ENCODE measurements at places on chromosomes 5 and 9.
A peak's percentile ranks its signal among the peaks of the same experiment; 100 is the strongest.

GRCh38 chr9:93577975-93578682 lies 1.7 kb downstream of the PHF2 start:
- DNase-seq, result no peak

GRCh38 chr5:94748212-94748611 lies 129.7 kb downstream of the SLF1 start:
- no peak for DNase-seq

DNA sequence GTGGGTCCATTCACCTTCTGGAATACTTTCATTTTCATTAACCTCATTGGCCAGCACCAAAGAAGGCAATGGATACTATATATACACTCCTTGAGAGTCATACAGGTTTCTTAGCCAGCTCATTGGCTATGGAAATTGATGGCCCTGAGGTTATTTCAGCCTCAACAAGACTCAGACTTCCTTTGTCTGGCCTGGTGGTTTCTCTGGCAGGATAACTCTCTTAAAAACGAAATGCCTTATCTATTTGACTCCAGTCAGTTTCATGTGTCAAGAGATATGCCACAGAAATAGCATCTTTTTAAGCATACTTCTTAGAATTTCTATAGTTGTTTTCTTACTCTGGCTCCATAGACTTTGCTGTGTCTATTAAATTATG lies 28.9 kb downstream of the CDH9 start:
- no peak for DNase-seq

DNA sequence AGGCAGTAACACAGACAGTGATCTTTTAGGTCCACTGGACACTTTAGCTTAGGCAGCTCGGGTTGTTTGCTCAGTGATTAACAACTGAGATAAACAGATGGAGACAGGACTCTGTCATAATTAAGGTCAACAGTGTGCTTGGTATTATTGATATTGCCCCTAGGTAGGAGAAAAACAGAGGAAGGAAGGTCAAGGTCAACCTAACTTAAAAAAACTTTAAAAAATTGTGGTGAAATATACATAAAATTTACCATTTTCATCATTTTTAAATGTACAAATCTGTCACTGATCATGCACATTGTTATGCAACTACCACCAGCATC lies 2.1 kb upstream of the HSPA4 start:
- DNase-seq, result no peak

DNA sequence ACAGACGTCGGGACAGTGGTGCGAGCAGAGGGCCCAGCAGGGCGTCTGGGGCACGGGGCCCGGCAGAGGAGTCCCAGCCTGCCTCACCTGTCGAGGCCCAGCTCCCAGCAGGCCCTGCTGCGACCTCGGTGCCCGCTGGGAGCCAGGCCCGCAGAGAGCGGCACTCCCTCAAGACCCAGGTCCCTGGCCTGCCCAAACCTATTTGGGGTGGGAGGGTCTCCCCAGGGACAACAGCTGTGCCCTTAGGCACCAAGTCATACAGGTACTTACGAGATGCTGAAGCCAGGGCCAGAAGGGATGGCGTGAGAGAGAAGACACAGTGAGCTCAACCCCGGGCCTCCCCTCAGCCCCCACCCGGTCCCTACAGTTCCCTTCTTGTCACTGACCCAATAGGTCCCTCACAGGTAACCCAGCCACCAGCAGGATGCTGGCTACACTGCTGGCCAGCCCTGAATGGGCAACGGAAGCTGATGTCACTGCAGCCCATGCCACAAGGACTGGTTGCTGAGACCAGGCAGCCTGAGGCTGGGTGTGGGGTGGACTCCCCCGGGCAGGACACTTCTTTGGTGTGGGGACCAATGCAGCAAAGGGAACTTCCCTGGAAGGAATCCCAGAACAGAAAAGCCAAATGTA lies 3.7 kb downstream of the NSMF start:
- no peak for DNase-seq

DNA sequence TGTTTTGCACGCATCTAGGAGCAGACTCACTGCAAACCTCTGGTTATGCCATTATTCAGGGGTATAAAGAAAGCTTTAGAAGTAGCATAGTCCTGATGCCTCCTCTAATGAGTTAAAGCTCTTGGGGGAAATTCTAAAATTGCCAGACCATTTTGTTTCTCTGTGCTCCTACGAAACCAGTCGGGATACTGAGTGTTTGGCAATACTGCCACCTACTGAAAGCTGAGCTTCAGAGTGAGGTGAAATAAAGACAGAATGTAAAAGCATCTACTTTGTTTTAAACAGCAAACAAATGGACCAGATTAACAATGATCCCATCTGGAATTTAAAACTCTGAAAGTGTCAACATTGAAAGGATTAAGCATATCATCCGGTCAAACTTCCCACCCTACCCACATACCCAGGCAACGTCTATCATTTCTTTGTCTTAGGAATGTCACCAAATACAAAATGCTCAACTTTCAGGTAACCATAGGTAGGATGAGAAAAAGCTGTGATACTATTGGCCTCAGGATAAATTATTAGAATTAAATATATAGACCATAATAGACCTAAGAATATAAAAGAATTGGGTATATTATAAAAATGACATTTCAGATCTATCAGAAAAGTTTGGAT lies 77.8 kb upstream of the SHISAL2B start:
- DNase-seq, result peak; percentile 54

DNA sequence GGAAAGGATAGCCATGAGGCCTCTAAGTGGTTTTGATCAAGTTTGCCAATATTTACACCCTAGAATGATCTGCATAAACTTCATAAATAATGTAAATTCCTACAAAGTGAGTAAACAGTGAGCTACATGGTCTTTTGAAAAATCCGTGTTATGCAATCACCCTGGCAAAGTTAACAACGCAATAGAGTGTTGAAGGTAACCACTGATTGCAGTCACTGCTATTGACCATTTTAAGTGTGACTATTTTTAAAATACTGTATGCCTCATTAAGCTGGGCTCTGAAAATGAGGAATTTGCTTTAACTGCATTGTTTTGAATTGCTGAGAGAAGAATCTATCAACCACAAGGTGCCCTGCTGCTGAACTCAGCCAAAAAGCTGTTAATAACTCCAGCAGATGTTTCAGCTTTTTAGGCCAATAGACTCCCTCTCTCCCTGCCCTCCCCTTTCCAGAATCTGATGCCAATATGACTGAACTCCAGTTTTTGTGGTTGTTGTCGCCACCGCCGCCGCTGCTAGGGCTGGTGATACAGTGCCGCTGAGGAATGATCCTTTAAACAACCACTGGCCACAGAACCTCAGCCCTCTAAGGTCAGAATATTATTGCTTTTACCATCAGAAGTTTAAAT lies 35.3 kb upstream of the SMARCA2 start:
- DNase-seq, result no peak

DNA sequence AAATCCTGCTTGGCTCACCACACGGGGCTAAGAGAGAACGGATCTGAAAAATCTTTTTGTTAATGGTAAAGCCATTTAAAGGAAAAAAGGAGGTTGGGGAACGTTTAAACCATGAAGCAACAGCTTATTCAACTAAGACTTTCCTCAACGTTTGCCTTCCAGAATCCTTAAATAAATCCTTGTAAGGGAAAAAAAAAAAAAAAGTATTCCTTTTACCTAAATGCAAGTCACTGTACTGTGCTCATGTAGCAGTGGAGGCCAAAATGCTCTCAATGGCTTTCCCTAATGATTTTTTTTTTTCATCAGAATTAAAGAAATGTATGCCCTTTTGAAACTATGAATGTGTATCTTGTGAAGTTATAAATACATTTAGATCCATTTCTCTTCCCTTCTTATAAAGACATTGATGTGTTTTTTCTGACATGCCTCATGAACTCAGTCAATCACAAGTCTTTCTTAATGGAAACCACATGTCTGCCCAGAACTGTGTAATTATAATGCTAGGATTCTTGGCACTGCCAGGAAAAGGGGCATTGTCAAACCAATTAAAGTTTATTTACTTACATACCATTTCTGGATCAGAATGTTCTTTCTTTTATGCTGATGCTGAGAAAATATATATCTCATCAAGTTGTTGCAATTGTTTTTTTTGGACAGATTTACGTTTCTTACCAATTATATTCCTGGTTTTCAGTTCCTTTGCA lies 107.5 kb downstream of the EBF1 start:
- DNase-seq, result no peak

DNA sequence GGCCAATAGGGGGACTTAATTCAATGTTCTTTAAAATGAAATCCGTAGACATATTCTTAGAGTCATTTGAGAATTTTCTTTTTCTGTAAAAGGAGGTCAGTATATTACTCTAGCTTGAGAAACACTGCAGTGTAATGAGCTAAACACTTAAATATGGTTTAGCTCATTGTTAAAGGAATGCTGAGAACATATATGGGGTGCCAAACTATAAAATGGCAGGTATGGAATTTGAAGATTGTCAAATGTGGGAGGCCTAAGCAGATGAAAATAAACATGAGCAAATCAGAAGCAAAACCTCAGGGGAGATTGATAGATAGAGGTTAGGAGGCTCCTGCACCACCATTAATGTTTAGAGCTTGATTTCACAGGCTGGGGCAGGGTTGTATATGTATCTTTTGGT lies 57.9 kb downstream of the STX17 start:
- no peak for DNase-seq

- DNase-seq, result no peak
Observed at GRCh38 chr5:175335691-175336090, 108.3 kb downstream of the DRD1 start.

- DNase-seq, result no peak
Observed at GRCh38 chr5:95794070-95794516, 28.4 kb downstream of the GLRX start.

GRCh38 chr5:73376618-73377170 lies 71.9 kb downstream of the FOXD1 start:
- DNase-seq, result no peak

GRCh38 chr9:96156171-96156974 lies 145.6 kb downstream of the HSD17B3 start:
- no peak for DNase-seq

DNA sequence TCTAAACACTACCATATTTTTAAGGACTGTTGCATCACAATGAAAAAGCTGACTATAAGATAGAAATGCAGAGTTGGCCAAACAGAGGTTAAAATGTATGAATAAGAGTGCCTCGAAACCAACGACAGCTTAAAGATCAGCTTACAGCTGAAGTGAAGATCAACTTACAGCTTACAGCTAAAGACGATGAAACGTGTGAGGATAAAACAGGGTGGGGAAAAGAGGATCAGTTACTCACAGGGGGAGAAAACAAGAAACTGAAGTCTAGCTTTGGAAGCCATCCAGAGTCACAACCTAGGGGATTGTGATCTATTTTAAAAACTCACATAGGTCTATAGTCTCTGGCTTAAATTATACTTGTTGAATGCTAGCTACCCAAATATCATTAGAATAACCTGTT lies 220.0 kb downstream of the SNCAIP start:
- no peak for DNase-seq

- no peak for DNase-seq
Observed at GRCh38 chr5:61563401-61563800, 231.3 kb downstream of the ZSWIM6 start.

GRCh38 chr9:22050924-22051323 lies 41.8 kb upstream of the CDKN2B start:
- DNase-seq, result no peak

- DNase-seq, result no peak
Observed at GRCh38 chr9:132946211-132946610, 1.8 kb upstream of the TSC1 start.

DNA sequence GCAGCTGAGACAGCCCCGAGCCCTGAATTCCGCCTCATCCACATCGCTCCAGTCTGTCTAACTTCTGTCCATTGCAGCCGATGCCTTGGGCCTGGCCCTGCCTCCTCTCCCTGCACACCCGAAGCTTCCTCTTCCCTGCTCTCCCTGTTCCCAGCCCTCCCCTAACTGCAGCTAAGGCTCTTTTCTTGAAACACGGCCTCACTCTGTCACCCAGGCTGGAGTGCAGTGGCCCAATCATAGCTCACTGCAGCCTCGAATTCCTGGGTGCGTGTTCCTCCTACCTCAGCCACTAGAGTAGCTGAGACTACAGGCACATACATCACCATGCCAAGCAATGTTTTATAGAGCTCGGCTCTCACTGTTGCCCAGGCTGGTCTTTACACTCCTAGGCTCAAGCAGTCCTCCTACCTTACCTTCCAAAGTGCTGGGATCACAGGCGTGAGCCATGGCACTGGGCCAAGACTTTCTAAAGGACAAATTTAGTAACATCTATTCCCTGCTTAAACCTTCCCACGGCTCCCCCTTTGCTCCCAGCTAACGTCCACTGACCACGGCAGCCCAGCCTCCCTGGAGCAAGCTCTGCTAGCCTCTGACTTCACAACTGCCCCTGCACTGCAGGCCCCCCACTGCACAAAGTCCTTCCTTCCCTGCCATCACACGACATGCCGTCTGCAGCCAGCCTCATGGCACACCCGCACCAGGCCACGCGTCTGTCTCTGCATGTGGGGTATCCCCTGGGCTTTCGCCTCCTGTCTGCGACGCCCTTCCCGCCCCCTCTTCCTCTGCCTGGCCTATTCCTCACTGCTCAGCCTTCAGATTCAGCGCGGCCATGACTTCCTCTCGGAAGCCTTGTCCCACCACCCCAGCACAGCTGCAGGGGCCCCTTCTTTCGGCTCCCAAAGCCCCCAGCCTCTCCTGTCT lies 28.6 kb downstream of the LAMC3 start:
- no peak for DNase-seq

DNA sequence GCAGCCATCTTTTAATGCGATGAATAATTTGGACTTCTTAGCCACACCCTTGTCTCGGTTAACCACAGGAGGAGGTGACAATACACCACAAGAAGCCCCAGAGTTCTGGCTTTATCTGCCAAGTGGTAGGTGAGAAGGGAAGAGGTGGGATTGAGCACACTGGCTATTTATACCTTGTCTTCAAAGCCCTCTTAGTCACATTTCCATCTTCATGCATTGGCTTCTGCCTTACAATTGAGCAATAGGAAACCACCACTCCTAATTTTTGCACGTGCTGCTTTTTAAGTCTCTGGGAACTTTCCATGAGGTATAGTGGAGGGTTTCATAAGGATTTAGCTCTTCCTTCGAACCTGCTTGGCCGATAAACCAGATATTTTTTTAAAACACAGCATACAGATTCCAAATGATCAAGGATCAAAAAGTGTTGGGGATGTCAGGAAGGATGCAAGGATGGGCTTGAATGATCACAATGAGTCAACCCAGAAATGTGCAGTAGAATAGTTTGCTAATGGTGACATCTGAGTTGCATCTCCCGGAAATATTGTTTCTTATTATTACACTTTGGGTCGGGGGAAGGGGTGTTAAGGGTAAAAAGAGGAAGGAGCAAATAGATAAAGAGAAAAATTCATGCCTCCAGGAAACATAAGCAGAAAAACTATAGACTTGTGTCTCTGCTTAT lies 25.5 kb downstream of the PLAC8L1 start:
- no peak for DNase-seq

GRCh38 chr9:36551910-36552309 lies 20.8 kb upstream of the MELK start:
- no peak for DNase-seq

- DNase-seq, result no peak
Observed at GRCh38 chr5:71743155-71743554, 24.1 kb downstream of the CARTPT start.

- DNase-seq, result no peak
Observed at GRCh38 chr9:81826517-81826906, 101.7 kb upstream of the SPATA31D4 start.

DNA sequence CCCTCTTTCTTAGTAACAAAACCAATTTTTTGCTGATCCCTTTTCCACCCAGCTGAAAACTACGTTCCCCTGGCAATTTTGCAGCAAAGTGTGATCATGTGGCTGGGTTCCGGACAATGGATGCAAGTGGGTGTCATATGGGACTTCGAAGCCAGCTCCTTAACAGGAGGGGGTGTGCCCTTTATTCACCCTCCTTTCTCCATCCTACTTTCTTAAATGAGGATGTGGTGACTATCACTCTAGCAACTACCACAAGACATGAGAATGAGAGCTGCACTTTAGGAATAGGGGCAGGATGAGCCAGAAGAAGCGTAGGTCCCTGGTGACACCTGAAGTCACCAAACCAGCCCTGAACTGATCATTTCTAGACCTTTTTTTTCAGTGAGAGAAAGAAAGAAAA lies 58.9 kb downstream of the IRF1 start:
- DNase-seq, result no peak

Data from HEK293T (cell line).